ENCODE measurements at places on chromosomes 1 and 21. TPM values are rescaled to one million over a fixed set of nuclear protein-coding genes. Genes with fewer than 3 reads are reported as not detected.

The S100A9 gene
- 59,479 TPM for total RNA-seq

The TMEM82 gene
- not detected for total RNA-seq

The PLPP3 gene
- 116 TPM for total RNA-seq

The KIAA1614 gene
- 4.8 TPM for total RNA-seq

The GPBP1L1 gene
- 93.0 TPM for total RNA-seq

DNA sequence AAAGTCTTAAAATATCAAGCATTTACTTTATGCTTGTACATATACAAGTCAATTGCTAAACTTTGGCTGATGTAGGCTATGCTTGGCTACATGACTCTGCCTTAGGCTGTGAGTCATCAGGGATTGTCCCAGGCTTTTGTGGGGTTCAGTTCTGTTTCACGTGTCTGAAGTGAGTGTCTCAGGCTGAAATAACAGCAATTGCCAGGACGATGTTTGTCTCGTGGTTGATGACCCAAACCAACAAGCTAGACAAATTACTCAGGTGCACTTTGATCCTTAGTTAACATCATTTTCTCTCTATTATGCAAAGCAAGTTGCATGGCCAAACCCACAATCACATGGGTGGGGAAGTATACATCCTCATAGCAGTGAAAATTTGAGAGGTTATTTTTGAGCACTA is 410.1 kb downstream of the BRINP3 start:
- no peak for DNase-seq

DNA sequence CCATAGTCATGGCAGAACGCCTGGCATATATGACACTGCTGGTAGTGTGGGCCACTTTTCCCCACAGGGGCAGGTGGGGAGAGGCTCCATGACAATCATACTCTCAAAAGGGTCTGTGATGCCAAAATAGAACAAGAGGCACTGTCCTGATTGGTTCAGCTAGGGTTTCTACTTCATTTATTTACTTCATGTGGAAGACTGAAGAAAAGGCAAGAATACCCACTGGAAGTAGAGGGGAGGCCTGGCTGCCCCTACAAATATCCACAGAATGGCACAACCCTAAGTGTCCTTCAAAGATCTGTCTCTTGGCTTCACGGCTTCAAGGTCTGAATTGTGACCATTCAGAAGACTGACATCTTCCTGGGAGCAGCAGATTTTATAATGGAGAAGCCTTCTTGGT is 4.5 kb upstream of the SFT2D2 start:
- DNase-seq: no peak

DNA sequence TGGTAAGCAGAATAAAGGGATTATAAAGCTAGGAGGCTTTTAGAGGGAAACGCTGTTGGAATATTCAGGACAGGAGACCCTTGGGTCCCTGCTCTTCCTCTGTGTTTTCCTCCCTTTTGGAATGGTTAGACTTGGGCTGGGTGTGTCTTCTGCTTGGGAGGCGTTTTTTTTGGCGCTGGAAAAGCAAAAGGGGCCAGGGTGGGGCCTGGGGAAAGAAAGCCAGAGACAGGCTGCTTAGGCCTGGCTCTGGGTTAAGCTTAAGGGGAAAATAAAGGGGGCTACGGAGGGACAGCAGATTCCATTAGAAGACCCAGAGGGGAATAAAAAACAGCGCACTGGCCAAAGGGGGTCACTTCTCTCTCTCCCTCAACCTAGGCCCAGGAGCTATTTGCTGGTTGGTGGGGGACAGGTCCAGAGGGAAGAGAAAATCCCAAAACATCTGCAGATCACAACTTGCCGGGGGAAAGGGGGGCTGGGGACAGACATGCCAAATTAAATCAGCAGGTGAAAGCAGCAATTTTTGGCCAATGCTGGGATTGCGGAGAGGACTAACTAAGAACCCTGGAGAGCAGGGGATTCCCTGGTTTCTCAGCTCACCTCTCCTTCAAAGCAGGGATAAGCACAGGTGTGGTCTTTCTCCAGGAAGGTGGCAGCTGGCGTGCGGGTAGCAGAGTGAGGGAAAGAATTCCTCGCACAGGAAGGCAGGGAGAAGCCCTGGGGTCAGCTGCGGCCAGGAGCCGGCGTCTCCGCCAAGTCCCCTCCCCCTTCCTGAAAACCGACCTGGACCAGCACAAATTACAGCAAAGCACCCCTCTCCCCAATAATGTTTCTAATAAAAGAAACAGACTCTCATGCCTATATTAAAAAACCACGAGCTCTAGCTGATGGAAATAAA is 82.2 kb upstream of the AK4 start:
- DNase-seq: no peak

DNA sequence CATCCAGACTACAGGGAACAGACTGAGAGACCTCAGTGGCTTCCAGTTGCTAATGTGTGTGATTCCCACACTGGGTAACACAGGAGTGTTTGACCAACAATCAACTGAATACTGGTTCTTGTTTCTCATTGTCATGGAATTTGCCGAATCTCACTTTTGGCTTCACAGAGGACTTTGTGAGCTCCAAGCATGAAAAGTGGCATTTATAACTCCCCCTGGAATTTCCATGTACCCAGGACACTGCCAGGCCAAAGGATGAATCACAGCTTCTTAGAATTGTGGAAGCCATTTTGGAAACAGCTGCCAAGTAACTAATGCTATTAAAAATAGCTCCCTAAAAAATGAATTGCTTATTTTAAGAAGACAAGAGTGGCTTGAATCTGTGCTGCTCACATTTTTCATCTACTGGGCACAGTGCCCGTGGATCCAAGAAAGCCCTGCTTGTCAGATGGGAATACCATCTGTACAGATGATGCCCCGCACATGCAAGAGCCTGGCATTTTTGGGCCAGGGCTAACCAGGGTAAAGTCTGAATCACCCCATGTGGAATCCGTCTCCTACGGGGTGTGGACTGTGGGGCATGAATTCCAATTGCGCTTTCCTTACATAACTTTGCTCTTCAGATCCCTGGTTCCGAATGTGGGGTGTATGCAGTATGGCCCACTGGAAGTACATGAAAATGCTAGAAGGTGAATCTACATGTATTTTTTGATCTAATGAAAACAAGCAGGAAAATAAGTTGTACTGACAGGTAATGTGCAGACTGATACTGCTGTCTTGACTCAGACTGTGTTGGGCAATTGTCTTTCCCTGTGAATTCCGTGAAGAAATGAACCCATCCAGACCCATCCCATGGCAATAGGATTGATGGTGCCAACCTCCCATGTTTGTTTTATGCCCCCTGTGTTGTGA is 487.3 kb downstream of the SIPA1L2 start:
- DNase-seq: no peak

DNA sequence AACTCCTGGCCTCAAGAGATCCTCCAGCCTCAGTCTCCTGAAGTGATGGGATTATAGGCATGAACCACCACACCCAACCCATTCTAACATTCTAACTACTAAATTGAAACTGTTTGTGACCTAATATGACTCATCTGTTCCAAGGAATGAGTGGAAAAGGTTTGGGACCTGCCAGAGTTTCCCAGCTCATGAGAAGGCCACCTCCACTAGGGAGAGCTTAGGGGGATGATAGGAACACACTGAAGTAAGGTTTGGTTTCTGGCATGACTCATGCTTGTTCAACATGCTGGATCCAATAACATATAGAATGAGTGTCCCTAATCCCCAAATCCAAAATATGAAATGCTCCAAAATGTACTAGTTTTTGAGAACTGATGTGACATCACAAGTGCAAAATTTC is 18.9 kb upstream of the SCAF4 start:
- no peak for DNase-seq

- DNase-seq: no peak
These were observed 6.9 kb upstream of the DENND1B start for GRCh38 chr1:197781968-197782721.

DNA sequence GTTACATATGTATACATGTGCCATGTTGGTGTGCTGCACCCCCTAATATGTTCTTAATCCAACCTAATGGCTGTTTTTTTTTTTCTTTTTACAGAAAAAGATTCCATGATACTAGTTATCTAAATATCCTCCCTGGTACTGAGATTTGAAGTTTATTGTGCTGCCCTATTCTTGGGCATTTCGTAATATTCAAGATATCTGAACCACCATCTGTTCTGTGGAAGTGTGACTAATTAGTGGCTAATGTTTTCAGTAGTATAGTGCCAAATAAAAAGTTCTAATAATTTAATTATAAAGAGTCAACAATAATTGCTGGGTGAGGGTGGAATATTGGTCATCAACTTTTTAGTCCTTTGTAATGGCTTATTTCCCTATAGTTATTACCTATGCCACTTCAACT is 217.5 kb downstream of the GABPA start:
- DNase-seq: no peak

All from esophagus squamous epithelium (tissue), 5 donors.